ENCODE measurements at places on chromosomes 7 and 10. TPM values are rescaled to one million over a fixed set of nuclear protein-coding genes. Genes with fewer than 3 reads are reported as not detected.
A peak's percentile ranks its signal among the peaks of the same experiment; 100 is the strongest.

The ZNF425 gene
- 3.9 TPM for polyA plus RNA-seq

DNA sequence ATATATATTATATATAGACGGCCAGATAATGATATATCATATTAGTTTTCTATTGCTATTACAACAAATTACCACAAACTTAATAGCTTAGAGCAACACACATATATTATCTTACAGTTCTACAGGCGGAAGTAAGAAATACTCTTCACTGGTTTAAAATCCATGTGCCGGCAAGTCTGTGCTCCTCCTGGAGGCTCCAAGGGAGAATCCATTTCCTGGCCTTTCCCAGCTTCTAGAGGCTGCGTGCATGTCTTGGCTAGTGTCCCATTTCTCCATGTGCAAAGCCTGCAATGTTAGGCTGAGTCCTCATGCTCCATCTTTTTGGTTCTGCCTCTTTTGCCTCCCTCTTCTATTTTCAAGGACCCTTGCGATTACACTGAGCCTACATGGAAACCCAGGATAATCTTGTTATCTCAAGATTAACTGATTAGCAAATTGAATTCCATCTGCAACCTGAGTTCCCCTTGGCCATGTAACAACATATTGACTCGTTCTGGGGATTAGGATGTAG is 23.9 kb upstream of the PNLIPRP3 start:
- DNase-seq, result no peak

GRCh38 chr7:106774768-106775551 is 90.1 kb upstream of the PIK3CG start:
- peak; percentile 64 for DNase-seq

DNA sequence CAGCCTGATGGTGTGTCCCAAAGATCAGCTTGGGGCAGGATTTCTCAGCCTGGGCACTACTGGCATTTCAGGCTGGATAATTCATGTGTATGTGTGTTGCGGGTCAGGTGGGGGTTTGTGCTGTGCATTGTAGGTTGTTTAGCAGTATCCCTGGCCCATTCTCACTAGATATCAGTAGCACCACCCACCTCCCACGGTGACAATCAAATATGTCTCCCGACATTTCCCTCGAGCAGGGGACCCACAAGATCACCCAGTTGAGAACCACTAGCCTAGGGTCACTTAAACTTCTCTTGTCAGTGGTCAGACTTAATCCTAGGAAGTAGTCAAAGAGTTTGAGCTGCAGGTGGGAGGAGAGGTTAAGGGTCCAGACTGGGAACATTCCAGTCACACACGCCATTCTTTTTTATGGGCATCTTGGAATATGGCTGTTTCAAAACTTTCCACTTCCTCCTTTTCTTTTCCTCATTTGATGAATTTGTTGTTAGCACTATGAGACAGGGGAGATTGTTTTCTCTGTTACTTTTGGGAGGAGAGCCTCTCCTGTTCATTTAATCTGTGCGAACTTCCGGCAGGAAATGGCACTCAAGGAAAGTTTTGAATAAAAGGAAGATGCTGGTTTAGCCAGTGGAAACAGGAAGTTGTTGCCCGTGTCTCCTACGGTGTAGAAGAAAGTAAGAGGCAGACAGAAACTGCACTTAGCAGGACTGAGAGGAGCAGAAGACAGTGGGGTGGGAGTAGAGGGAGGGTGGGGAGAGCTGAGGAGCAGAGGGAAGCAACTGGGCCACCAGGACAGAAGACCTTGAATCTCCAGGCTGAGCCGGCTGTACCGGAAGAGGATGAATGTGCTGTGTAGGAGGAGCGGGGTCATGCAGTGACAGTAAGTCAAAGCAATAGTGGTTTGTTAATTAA is 17.6 kb upstream of the EXOC6 start:
- no peak for DNase-seq

DNA sequence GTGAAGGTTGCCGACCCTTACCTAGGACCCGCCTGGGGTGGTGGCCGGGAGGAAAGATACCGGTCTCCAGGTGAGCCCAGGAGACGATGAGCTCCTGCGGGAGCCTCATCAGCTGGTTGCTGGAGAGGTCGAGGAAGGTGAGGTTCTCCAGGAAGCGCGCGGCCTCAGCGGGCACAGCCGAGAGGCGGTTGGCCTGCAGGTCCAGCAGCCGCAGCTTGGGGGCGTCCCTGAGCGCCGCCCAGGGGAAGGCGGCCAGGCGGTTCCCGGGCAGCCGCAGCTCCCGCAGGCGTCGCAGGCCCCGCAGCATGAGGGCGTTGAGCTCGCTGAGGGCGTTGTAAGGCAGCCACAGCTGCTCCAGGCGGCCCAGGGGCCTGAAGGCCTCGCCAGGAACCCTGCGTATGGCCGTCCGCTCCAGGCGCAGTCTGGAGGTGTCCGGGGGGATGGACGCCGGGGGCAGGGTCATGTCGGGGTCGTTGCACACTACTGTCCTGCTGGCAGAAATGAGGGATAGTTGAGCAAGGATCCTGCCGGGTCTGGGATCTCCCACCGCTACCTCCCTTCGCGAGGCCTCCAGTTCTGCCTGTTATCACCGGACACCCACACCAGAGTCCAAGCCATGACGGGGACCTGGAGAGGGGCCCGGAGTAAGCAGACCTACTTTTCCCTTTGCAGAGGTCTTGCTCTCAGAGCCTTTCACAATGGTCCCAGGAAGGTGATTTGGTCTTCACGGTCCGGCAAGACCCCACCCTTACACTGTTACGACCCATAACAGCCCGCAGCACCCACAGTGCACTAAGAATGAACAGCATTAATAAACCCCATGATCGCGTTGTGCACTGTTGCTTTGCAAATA is 3.9 kb downstream of the LRIT1 start:
- peak; percentile 17 for DNase-seq

All from GM23248 (cell line).